ENCODE measurements at places on chromosomes 12 and 14.

DNA sequence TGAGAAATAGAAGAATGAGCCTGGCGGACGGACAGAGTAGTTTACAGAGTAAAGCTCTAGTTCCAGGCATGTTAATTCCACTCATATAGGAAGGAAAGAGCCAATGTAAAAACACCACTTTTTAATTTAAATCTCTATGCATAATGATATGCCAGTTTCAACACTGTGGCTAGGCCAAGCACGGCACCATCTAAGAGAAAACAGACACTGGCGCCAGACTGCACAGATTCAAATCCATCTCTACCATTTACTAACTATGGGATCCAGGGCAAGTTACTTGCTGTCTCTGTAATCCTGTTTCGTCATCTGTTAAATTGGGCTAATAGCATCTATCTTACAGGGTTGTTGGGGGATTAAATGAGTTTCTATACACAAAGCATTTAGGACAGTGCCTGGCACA, 27.5 kb downstream of the RMST start:
- DNase-seq: no peak

- no peak for DNase-seq
These were observed 106.7 kb upstream of the MIS18BP1 start for GRCh38 chr14:45359746-45360145.

DNA sequence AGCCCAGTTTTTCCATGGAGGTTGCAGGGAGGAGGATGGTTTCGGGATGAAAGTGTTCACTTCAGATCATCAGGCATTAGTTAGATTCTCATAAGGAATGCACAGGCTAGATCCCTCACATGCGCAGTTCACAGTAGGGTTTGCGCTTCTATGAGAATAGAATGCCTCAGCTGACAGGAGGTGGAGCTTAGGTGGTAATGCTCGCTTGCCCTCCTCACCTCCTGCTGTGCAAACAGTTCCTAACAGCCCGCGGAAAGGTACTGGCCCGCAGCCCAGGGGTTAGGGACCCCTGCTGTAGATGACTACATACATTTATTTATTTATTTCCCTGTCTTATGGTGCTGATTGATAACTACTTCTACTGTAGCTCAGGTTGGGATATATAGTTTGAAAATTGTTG, 93.2 kb downstream of the FBXO33 start:
- DNase-seq: no peak

- DNase-seq: peak; percentile 55
These were observed 117.1 kb downstream of the DPF3 start for GRCh38 chr14:72776701-72777261.

- DNase-seq: no peak
These were observed 51.2 kb downstream of the TMEM30B start for GRCh38 chr14:61229981-61230380.

DNA sequence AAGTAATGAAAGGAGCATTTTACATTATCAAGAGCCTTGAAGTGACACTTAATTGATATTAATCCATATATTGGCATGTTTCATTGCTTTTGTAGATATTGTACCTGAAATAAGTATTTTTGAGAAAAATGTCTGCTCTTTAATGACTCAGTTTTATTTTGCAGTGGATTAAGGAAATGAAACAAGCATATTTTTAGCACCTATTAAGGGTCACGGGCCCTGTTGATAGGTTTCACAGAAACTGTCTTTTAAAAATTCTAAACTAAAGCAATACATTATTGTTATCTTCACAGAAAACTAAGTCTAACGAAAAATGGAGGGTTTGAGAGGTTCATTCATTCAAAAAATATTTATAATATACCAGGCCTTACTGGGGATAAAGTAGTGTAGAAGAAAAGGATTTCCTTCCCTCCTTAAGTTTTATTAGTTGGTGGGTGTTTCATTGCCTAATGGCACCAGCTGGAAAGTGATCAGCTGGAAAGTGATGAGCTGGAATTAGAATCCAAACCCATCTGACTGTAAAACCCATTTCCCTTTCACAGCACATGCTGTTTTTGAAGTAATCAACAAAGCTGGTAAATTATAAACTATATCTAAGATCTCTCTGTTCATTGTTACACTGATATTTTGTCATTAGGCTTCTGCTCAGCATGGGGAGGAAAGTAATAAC, 54.2 kb downstream of the PTPRQ start:
- DNase-seq: no peak

DNA sequence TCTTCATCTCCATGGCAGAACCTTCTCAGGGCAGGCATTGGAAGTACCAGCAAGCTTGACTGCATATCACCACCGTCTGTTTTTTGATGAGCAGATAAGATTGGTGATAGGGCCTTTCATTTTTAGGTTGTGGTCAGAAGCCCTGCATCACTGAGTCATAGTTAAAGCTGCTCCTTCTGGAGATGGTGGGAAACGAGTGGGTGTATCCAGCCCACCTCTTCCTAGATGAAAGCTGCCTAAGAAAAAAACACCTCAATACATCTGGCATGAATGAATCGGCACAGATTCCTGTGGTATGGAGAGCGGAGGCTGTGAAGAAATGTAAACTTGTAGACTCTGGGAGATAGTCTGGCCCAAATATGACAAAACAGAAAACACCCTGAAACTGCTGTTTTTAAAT, 248.7 kb upstream of the EGLN3 start:
- DNase-seq: no peak

DNA sequence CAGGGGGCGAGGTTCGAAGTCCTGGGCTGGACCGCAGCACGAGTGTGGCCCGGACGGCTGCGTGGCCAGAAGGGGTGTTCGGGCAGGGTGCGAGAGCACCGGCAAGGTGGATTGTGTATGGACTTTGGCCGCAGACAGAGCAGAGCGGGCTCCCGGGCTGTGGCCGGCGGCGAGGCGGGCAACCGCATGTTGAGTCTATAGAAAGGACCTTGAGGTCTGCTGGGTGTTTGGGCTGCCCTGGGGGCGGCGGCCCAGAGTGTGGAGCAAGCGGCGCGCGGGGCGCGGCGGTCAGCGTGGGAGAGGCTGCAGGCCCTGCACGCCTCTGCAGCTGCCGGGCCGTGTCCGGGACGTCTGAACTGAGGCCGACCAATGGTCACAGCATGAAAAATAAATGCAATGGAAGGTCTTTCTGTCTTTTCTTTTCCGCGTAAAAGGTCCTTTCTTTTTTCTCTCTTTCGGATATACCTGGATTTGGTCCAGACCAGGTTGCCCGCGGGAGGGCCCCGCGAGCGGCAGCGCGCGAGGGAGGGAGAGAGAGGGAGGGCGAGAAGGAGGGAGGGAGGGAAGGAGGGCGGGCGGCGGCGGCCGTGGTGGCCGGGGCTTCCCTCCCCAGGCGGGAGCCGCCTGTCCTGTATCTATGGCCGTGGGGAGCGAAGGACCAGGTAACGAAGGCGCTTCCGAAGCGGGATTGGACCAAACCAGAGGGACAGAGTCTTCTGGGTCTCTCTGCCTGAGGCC, 5.5 kb upstream of the HOXC9 start:
- DNase-seq: no peak

GRCh38 chr12:106141452-106141851, 2.7 kb upstream of the NUAK1 start:
- DNase-seq: no peak

DNA sequence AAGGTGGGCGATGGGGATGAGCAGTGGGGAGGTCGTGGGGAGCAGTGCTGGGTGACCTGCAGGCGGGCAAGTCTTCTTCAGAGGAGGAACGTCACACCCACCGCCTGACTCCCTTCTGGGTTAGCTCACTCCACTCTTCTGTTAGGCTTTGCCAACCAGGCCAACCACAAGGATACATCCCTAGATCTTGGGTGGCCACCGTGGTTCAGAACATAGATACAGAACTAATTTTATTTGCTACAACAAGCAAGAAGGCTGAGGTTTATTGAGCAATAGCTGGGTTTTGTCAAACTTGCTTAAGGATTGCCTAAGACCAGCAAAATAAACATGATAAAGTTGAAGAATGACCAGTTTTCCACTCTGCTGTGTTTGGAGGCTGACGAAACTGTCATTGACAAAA, 109.4 kb downstream of the DACT1 start:
- peak; percentile 53 for DNase-seq

GRCh38 chr14:50036637-50037036, 79.7 kb downstream of the VCPKMT start:
- DNase-seq: no peak

- peak; percentile 63 for DNase-seq
These were observed 92.5 kb downstream of the SSPN start for GRCh38 chr12:26287671-26288381.

DNA sequence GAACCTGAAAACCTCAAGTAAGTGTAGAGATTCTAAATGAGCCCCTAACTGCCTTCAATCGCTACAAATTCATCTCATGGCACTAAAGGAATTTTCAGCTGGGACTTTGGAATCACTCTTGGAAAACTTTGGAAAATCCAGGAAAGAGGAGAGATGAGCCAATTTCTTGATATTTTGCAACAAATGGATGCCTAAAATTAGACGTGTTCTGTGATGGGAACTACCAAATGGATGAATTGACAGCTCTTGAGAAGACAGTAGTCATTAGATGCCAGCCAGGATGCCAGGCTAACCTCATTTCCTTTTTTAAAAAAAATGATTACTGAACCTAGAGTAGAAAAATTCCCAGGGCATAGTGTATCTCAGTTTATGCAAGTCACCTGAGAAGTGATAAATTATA, 78.3 kb downstream of the NPAS3 start:
- DNase-seq: no peak

- DNase-seq: peak; percentile 66
These were observed 151.5 kb downstream of the ATXN7L3B start for GRCh38 chr12:74689071-74689655.

DNA sequence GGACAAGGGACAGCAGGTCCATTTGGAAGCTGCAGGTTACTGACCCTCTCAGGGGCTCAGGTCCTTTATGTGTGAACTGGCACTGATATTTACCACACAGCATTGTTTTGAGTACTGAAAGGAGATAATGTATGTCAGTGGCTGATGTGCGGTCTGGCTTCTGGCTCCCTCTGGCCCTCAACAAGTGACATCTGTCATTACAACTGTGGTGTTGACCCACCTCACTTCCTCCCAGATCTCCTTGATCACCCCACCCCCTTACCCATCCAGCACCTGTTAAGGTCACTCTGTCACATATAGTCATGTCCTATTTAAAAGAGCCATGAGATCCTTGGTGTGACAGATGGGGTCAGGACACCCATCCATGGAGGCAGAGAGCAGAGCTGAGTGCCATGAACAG, 22.7 kb upstream of the PRIMA1 start:
- DNase-seq: no peak

DNA sequence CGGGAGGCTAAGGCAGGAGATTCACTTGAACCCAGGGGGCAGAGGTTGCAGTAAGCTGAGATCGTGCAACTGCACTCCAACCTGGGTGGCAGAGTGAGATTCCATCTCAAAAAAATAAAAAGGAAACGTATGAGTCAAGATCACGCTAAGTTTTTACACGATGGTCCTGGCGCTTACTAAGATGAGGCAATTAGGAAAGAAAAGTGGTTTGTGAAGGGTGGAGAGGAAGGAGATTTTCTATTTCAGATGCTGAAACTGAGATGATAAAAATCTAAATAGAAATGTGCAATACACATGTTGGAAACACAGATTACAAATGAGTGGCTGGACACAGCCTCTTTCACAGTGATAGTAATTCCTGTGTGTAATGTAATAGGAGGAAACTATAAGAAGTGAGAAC, 63.2 kb downstream of the KDM5A start:
- DNase-seq: no peak

DNA sequence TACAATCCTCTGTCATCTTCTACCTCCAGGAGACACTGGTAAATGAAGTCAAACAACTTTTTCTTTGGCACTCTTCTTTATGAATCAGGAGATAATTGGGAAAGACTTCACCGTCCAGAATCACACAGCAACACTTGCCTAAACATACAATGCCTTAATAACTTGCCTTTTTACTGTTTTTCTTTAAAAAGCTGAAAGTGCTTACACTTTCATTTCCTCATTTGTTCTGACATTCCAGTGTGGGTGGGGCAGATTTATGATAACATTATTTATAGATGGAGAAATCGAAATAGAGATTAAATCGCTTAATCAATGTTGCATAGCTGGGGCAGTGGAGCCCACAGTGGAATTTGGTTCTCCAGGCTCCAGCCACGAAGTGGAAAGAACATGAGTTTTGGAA, 2.8 kb upstream of the FRS2 start:
- no peak for DNase-seq

DNA sequence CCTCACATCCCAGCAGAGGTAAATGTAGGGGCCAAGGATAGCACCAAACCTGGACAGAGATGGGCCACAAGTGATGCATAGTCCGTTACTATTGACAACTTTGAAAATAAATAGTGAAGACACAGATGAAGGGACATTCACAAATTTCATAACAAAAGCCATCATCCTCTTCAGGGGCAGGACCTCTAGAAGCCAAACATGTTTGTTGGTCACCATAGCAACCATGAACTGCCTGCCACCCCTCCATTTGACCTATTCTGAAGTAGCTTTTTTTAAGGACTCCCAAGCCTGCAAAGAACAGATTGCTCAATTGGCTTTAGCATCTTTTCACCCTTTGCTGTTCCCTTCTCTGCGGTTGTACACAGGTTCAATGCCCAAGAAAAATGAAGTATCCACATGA, 35.7 kb upstream of the MDM1 start:
- no peak for DNase-seq

DNA sequence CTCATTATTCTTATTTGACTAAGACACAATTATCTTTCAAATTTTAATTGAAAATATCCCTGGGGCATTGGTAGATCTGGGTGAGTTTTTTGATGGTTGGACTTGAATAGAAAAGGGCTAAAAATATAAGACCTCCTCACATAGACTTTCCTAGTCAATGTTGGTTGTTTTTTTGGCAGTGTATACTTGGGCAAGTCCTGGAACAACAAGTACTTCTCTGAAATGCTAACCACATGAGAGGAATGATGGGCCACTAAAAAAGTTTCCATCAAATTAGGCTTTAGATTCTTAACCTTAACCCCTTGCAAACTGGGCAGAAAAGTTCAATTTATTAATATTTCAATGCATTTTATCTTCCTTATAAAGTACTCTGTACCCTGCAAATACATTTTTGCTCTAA, 97.6 kb downstream of the FGD4 start:
- no peak for DNase-seq

- no peak for DNase-seq
These were observed 74.7 kb downstream of the LLPH start for GRCh38 chr12:66055837-66056319.

DNA sequence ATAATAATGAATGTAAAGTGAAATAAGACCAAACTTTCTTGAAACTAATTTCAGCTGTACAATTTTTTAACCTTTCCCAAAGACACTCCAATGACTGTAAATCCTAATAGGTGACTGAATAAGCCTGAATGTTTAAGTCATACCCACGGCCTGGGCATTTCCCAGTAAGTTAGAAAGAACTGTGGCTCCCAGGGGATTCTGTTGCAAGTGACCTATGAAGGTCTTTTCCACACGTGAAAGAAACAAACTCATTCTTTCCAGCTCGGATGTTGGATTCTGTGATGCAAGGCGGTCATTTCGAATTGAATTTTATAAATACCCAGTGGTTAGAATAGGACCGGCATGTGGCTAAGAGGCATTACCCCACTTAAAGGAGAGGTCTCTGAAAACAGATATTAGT, 1134.4 kb downstream of the GALC start:
- no peak for DNase-seq

- no peak for DNase-seq
These were observed 6.8 kb upstream of the ASIC1 start for GRCh38 chr12:50050410-50051098.

Measured in Ammon's horn (tissue), 1 donor.